RPMI8226 (cell line): ENCODE measurements at places on chromosomes 16 and 17.
A peak's percentile ranks its signal among the peaks of the same experiment; 100 is the strongest.

GRCh38 chr17:71548540-71549190 lies 572.2 kb upstream of the SOX9 start:
- no peak for DNase-seq

- DNase-seq: no peak
These were observed 185.0 kb downstream of the TANC2 start for GRCh38 chr17:63150994-63151464.

DNA sequence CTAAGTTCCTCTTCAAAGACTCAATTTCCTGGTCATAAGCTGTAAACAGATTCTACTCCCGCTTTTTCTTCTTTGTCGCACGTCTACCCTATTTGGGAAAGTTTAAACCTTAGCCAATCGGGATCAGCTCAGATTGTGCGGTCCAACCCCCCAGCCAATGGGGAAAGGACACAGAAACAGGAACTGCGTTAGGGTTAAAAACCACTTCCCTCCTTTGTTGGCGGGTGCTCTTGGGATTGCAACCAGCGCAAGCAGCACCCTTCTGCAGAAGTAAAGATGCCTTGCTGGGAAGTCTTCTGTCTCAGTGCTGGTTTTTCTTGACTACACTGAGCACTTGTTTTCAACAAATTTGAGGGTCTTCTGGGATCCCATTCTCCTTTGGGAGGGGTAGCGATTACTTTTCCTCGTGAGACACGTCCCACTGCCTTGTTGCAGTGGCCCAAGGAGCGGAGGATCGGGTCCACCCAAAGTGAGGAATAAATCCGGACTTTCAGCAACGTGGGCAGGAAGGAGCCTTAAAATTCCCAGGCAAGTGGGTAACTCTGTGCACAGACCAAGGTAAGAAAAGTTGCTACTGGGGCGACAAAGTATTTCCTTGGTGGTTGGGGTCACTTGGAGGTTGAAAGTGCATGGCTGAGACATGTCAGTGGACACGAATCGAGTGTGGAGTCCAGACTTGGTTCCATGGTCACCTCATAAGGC lies 1.0 kb upstream of the YPEL3 start:
- peak; percentile 25 for DNase-seq

GRCh38 chr16:89785523-89786155 lies 30.8 kb downstream of the FANCA start:
- no peak for DNase-seq

DNA sequence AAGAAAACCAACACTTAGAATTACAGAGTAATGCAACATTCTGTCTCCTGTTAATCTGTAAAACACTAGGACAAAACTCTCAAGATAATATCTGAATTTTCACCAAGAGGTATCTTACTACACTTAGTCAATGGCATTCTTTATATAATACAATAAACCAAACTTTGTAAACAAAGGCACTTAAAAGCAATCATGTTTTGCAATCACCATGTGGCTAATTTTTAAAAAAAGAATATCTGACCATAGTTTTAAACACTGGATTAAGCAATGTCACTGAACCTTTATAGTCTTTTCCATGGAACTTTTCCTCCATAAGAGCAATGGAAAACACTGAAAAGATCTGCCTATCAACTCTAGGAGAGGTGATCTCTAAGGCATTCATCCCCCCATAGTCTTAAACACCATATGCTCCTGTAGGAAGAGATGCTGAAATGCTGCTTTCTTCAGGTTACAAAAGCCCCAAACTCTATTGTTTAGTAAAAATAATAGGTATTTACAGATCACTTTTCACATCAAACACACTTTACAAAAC lies 144.2 kb upstream of the CORO6 start:
- DNase-seq: no peak

DNA sequence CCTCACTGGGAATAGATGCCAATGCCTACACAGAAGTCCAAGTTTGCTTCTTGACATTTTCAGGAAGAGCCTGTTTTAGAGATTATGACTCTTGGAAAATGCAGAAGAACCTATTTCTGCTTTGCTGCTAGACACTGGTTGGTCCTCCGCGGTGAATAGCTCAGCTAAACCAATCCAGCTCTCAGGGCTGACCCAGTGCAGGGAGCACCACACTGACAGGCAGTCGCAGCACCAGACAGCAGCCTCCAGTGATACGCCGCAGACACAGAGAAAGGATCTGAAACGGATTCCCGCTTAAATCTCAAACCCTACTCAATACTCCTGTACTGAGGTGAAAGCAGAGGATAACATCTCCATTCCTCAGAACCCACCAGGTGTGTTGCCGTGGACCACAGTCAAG lies 183.4 kb downstream of the ENGASE start:
- DNase-seq: no peak

- no peak for DNase-seq
These were observed 173.8 kb upstream of the CHMP6 start for GRCh38 chr17:80817861-80818260.

DNA sequence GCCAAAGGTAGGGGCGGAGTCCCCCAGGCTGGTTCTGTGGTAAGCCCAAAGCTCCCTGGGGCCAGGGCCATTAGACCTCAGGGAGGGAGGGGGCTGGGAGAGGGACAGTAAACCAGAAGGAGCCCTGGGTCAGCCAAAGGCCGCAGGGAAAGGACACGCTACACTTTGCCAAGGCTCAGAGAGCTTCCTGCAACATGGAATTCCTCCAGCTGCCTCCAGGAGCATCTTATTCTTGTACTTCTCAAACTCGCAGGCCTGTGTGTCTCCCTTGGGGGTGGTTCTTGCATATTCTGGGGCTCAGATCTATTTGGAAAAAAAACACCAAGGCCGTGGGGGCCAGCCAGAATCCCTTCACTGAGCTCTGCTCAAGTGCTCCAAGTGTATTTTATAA lies 25.1 kb downstream of the AKAP1 start:
- no peak for DNase-seq

DNA sequence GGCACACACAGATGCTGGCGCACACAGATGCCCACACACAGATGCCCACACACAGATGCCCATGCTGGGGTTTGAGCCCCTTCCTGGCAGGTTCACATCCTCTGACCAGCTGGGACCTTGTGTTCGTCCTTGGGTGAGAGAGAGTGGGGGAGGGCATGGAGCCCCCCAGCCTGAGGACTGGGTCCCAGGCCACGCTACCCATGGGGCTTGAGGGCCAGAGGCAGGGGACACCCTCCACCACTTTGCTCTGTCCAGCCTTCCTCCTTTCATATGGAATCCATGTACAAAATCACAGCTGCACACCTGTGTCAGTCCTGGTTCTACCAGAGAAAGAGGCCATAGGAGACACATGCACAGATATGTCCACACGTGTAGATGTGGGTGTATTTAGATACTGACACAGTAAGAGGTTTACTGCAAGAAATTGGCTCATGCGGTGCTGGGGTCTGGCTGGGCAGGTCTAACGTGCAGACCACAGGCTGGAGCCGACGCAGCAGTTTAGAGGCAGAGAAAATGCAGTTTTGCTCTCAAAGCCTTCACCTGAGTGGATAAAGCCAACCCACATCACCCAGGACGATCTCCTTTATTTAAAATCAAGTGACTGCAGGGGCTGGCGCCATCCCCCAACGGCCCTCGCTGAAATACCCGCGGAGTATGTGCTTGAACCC lies 10.8 kb downstream of the SLC22A31 start:
- no peak for DNase-seq

- DNase-seq: no peak
These were observed 980 bp downstream of the LLGL1 start for GRCh38 chr17:18226284-18226945.

- DNase-seq: peak; percentile 47
These were observed 660.9 kb downstream of the MAF start for GRCh38 chr16:78939597-78939996.

DNA sequence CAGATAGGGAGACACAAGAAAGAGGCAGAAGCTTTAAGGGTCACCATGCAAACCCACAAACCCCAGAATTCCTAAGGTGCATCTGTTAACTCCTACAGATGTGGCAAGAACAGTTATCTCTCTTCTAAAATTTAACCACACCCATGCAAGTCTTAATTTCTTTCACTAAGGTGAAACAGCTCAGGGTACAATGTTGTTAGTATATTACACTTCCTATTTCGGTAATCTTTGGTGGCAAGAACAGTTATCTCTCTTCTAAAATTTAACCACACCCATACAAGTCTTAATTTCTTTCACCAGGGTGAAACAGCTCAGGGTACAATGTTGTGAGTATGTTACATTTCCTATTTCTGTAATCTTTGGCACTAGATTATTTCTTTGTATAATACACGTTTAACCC lies 6.6 kb downstream of the CCL23 start:
- DNase-seq: no peak

GRCh38 chr17:15411384-15412198 lies 55.8 kb downstream of the CDRT4 start:
- no peak for DNase-seq

GRCh38 chr17:82899941-82900340 lies 60.1 kb upstream of the ZNF750 start:
- DNase-seq: no peak

- no peak for DNase-seq
These were observed 772 bp upstream of the SAMD14 start for GRCh38 chr17:50130559-50131305.

- DNase-seq: no peak
These were observed 105.3 kb downstream of the VPS53 start for GRCh38 chr17:609232-609810.

DNA sequence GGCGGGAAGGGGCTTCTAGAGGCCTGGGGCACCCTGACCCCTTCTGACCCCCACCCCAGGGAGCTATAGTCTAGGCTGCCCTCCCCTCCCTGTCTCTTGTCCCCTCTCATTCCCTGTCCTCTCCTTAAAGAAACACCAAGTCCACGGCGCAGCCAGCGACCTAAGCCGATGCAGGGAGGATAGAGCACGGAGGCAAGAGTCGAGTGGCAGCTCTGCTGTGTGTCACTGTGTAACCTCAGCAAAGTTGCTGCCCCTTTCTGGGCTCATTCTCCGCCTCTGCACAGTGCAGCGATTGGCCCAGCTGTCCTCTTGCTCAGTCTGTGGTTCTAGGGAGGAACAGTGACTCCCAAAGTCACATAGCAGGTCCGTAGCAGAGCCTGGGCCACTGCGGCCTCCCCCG lies 36.5 kb upstream of the SBK1 start:
- no peak for DNase-seq

- no peak for DNase-seq
These were observed 8.3 kb upstream of the CDC6 start for GRCh38 chr17:40279402-40279801.

DNA sequence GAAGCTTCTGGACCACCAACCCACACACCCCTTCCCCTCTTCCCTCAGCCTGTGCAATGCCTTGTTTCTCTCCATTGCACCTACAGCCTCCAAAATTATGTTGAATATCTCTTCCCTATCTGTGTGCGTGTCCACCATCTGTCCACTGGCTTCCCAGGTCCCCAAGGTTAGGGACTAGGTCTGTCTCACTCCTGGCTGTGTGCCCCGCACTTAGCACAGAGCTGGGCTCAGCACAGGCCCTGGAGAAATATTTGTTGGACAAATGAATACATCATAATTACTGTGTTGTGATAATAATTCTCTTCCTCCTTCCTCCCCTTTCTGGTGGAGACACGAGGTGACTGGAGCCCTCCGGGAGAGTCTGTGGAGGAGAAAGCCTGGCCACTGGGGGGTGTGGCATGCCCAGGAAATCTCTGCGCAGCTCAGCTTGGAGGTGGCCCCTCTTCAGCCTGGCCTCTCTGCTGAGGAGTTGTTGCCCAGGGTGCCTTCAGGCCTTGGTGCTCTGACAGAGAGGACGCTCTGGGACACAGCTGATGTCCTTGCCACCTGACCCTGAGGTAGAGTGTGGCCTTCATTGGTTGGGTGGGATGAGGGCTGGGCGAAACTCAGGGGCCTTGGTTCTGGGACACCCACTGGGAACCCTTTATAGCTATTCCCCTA lies 3.3 kb upstream of the BRD7 start:
- peak; percentile 23 for DNase-seq

GRCh38 chr17:5249615-5250014 lies 15.0 kb upstream of the SCIMP start:
- DNase-seq: peak; percentile 68
